ENCODE measurements at places on chromosomes 5 and 9. TPM values are rescaled to one million over a fixed set of nuclear protein-coding genes. Genes with fewer than 3 reads are reported as not detected.

DNA sequence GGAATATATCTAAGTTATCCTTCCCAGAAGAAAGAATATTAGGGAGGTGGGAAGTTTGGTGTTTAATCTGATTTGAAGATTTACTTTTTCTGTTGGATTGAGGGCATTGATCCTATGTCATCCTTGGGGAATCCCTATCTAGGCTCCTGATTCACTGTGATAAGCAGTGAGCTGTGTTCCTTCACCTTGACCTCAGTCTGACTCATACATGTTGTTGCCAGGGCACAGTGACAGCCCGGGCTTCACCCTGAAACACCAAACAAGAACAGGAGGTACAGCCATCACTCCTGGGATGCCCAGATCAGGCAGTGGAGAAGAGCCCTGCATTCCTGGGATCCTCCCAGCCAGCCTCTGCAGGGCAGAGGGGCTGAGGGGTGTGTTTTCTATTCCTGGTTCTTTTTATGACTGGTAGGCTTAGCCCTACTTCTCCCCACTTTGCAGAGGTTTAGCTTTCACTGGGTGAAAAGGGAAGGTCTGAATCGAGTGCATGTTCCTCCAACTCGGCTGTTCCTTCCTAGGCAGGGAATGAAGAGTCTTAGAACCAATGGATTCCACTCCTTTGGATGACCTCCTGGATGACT, 3.1 kb upstream of the FAM53C start:
- no peaks in the 10 kb centered on the region for H3K36me3 ChIP-seq
- DNase-seq, result no peak
- no peaks in the 10 kb centered on the region for H3K27me3 ChIP-seq

GRCh38 chr5:14871214-14872069, at the start of gene ANKH:
Gene ANKH, minus strand, starts transcription at chr5:14871778. Its CDS starts 331 bp downstream, at chr5:14871447.
- DNase-seq, result peak; percentile 86
- H3K27me3 ChIP-seq, result no peaks in the 10 kb centered on the region
- peak within 1 kb of the TSS; percentile 76 for H3K4me3 ChIP-seq
- peaks cover 22% of the 10 kb centered on the region for H3K4me1 ChIP-seq
- H3K36me3 ChIP-seq, result no peaks in the 10 kb centered on the region

DNA sequence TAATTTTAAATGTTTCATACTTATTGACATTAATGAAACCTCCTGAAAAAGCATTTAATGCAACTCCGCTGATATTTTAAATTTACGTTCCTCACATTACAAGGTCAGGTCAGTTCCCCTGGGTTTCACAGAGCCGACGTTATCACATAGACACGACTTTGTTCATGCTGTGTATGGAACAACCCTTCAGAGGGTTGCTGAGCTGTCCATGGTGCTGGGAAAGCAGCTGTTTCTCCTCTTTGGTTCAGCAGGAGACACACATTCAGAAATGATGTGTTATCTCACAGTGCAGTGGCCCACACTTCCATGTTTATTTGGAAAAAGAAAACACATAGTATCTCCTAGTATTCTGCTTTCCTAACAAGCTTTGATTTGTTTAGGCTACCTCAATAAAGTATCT, 53.5 kb downstream of the PPP2R2B start:
- H3K27ac ChIP-seq, result no peak overlapping the region
- H3K4me3 ChIP-seq, result no peak overlapping the region
- no peaks in the 10 kb centered on the region for H3K36me3 ChIP-seq
- peak; percentile 2 for DNase-seq

DNA sequence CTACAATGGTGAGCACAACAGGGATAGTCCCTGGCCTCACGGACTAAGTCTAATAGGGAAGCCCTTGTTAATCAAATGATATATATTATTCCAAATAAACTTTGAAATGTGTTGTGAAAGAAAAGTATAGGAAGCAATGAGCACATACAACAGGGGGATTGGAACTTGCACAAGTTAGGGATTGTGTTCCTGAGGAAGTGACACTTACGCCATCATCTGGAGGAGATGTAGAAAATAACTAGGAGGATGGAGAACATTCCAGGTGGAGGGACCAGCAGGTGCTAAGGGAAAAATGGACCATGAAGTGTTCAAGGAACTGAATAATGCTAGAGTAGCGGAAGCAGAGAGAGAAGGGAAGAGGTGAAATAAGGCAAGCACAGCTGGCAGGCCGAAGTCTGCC, 18.8 kb upstream of the RPS23 start:
- no peaks in the 10 kb centered on the region for H3K4me1 ChIP-seq
- H3K4me3 ChIP-seq, result no peak overlapping the region
- H3K36me3 ChIP-seq, result no peaks in the 10 kb centered on the region
- H3K27ac ChIP-seq, result no peak overlapping the region
- no peaks in the 10 kb centered on the region for H3K27me3 ChIP-seq

- H3K4me3 ChIP-seq, result no peak overlapping the region
- H3K27me3 ChIP-seq, result no peaks in the 10 kb centered on the region
- no peaks in the 10 kb centered on the region for H3K36me3 ChIP-seq
- no peak for DNase-seq
- H3K4me1 ChIP-seq, result no peaks in the 10 kb centered on the region
Observed at GRCh38 chr5:107340631-107341030, 330.1 kb downstream of the EFNA5 start.

GRCh38 chr5:82320966-82321365, 42.8 kb upstream of the RPS23 start:
- H3K4me3 ChIP-seq, result no peak overlapping the region
- DNase-seq, result no peak
- H3K36me3 ChIP-seq, result no peaks in the 10 kb centered on the region
- no peaks in the 10 kb centered on the region for H3K4me1 ChIP-seq

The CAVIN4 gene
- 0.19 TPM for total RNA-seq

The CCNI2 gene
- 13.0 TPM for total RNA-seq

GRCh38 chr9:85741875-85742596, at the start of gene AGTPBP1:
Gene AGTPBP1, minus strand, starts transcription at chr9:85741954. Its CDS starts 29,421 bp downstream, at chr9:85712533.
- peak within 1 kb of the TSS; percentile 93 for H3K27ac ChIP-seq
- H3K27me3 ChIP-seq, result no peaks in the 10 kb centered on the region
- H3K4me1 ChIP-seq, result peaks cover 31% of the 10 kb centered on the region
- DNase-seq, result peak; percentile 96
- peak within 1 kb of the TSS; percentile 75 for H3K4me3 ChIP-seq

The IFNA21 gene
- not detected for total RNA-seq

DNA sequence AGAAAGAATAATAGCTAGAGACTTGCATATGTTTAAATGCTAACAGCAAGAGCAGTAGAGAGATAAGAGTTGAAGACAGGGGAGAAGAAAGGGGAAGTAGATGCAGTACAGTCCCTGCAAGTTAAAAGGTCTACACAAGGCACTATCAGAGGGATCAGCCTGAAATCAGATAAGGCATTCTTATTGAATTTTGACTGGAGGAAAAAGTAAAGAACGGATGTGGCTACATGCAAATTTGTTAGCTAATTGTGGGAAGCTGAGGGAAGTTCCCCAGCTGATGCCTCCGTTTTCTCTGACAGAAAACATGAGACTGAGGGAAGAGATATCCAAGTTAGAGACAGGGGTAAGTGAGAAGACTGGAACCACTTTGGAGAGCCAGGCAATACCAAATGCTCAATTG, 12.9 kb upstream of the RHOBTB3 start:
- H3K36me3 ChIP-seq, result no peaks in the 10 kb centered on the region
- H3K4me3 ChIP-seq, result no peak overlapping the region
- peaks cover 34% of the 10 kb centered on the region for H3K4me1 ChIP-seq

DNA sequence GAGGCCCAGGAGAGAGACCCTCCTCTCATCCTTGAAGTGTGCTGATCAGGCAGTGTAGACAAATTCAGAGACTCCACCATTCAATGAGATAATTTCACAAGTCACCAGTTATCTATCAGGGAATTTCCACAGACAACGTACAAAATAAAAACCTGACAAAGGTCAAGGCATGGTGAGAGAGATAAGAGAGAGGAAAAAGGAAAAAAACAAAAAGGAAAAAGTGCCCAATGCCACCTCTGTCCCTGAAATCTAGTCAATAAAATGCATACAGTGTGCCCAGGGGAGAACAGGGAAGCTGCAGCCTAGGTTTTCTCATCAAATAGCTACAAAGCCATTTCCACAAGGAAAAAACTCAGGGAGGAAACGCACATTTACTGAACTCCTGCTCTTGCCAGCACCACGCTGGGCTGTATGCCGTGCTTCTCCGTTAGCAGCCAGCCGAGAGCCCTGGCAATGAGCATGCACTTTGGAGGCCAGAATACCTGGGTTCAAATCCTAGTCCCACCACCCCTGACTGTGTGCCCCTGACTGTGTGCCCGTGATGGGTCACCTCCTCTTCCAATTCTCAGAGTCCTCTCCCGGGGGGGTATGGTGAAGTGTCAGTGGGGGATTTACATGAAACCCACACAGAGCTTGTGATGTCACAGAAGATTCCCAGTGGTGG, 11.6 kb downstream of the WHRN start:
- peaks cover 8% of the 10 kb centered on the region for H3K4me1 ChIP-seq
- H3K4me3 ChIP-seq, result no peak overlapping the region
- H3K36me3 ChIP-seq, result no peaks in the 10 kb centered on the region
- H3K27ac ChIP-seq, result no peak overlapping the region

Data from CD4-positive, alpha-beta memory T cell (primary cell).